ENCODE measurements at places on chromosomes 2 and 18.

DNA sequence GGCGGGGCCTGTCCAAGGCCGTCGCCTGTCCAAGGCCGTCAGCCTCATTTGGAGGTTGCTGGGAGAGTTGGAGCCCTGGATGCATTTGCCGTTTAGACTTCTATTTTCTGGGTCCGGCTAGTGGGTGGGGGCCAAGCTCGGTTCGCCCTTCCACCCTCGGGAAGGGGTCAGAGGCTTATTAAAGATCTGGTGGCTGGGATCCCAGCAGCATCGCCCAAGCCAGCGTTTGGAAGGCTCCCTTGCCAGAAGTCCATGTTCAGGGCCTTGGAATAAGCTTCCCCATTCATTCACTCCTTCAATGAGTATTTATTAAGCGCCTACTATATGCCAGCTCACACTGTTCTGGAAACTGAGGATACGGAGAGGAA lies 516 bp upstream of the DOCK10 start:
- no peak for DNase-seq

DNA sequence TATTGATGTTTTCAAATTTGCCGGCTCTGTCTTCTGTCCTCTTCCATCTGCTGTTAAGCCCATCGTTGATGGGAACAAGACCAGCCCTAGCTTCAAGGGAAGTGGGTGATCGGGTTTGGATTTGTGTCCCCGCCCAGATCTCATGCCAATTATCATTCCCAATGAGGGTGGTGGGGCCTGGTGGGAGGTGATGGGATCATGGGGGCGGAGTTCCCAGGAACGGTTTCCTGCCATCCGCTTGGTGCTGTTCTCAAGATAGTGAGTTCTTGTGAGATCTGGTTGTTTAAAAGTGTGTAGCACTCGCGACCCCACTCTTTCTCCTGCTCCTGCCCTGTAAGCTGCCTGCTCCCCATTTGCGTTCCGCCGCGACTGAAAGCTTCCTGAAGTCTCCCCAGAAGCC lies 9.5 kb downstream of the ASB18 start:
- no peak for DNase-seq

DNA sequence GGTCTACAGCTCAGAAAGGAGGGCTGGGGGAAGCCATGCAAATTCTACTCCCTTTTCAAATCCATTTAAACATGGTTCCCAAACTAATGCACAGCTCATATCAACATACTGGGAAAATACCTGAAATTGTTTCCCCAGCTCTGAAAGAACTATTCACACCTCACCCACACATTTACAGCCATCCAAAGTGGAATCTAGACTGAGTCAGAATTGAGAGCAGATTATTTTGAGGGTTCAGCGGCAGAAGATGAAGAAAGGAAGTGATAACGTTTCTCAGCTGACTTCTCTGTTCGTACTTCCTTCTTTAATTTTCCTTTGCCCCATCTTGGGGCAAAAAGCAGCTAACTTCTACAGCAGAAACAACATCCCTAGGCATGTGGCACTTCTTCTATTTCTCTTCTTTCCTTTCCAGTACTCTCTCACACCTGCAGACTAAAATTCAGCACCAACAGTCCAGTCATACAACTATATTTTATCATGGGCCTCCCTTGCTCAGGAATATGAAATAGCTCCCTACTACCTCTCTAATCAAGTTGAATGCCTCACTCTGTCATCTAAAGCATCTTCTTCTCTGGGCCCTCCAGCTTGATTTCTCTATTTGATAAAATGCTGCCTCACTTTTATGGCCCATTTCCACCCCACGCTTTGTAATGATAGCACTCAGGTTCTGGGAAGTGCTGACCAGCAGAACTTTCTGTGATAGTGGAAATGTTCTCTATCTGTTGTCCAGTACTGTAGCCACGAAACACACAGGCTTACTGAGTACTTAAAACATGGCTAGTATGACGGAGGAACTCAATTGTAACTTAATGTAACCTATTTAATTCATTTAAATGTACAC lies 35.9 kb downstream of the ARHGAP25 start:
- DNase-seq = no peak

- DNase-seq = no peak
Observed at GRCh38 chr2:43065871-43066270, 160.5 kb downstream of the ZFP36L2 start.

GRCh38 chr2:177296040-177296439 lies 31.5 kb upstream of the NFE2L2 start:
- DNase-seq = no peak

GRCh38 chr18:48634491-48634890 lies 95.7 kb downstream of the CTIF start:
- DNase-seq = no peak

DNA sequence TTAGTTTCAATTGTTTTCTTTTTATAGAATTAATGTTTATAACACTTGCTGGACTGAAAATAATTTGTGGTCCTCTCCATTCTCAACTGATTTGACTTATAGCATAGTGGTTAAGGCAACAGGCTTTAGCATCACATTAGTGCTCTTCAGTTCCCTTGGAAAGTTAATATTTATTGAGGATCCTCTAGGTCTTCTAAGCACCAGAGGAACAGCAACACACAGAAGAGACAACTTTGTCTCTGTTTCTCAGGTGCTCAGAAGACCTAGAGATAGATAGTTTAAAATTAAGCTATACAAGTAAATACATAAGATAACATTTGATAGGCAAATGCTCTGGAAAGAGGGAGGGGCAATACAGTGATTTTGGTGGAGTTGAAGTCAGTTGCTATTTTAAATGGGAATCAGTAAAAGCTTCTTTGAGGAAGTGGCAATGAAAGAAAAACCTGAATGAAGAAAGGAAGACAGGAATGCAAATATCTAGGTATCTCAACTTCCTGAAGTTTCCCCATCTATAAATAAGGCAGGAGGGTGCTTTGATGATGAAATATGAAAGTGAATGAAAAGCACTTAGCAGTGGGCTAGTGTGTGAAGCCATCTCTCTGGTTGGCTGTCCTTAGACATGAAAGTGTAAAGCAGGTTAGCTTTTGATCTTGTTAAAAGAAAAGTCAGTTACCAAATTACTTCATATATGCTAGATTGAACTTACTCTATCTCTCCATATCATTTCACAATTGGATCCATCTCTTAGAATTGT lies 7.9 kb downstream of the NEUROD1 start:
- DNase-seq = no peak

DNA sequence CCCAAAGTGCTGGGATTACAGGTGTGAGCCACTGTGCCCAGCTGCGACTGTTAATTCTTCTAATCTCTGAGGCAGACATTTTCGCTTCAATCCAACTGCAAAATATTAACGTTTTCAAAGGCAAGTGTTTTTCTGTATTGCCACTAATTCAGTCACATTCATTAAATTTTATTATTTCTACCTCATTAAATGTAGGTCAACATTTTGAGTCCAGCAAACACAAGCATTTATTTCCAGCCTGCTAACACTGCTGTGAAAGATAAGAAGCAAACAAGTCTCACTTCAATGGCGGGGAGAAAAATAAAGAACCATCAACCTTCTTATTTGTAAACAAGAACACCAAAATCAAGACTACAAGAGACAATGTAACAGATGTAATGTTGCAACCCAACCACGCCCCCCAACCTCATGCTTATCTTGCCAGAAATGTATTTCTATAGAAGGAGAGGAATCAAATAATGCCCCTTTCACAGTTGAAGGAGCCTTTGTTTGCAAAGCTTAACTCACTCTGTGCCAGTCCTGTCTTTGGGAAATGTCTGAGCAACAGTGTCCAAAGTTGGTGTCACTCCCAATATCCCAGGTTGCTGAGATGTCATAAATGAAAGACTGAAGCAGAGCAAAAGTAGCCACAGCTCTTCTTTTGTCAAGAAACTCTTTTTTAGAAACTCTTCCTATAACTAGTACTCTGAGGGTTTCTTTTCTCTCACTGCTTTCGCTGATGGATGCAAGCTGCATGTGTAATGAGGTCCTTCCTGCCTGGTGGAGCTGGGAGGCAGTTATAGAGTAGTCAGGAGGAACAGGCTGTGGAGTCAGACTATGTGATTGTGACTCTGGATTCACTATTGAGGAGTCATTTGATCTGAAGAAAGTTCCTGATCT lies 8.6 kb downstream of the DOCK10 start:
- no peak for DNase-seq

- DNase-seq = no peak
Observed at GRCh38 chr2:164560181-164560792, 61.0 kb downstream of the GRB14 start.

GRCh38 chr2:231418820-231419640 lies 23.5 kb downstream of the B3GNT7 start:
- DNase-seq = no peak

DNA sequence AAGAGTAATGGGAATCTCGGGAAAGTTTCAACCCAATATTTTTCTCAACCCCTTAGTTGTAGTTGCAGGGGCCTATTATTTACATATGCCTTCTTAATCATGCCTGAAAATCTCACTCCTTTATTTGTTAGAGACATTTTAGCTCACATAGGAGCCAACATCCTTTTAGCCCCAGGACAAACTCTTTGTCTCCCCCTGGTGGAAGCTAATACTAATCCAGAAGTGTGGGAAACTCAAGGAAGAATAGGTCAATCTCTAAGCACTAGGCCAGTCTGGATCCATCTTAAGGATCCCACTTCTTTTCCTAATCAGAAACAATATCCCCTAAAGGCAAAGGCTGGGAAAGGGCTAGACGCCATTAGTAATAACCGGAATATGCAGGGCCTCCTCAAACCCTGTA lies 550.9 kb upstream of the PKDCC start:
- no peak for DNase-seq

- no peak for DNase-seq
Observed at GRCh38 chr2:48515513-48515985, 14.4 kb upstream of the STON1 start.

- DNase-seq = no peak
Observed at GRCh38 chr2:73142937-73143336, 30.2 kb upstream of the RAB11FIP5 start.

DNA sequence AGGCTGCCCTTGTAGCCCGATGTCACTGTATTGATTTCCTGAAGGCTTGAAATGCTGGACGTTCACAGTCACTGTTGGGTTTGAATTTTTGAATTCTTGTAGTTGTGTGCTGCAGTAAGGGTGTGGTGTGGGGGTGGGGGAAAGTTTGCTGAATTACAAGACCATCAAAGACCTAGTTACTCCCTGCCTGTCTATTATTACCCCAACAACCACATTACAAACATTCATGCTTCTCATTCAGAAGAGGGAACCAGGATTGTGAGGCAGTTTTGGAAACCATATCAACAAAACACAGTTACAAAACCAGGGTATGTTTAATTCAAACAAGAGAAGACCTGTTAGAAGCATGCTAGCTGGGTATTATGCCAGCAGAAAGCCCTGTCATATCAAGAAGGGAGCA lies 85.8 kb downstream of the CLHC1 start:
- DNase-seq = no peak

DNA sequence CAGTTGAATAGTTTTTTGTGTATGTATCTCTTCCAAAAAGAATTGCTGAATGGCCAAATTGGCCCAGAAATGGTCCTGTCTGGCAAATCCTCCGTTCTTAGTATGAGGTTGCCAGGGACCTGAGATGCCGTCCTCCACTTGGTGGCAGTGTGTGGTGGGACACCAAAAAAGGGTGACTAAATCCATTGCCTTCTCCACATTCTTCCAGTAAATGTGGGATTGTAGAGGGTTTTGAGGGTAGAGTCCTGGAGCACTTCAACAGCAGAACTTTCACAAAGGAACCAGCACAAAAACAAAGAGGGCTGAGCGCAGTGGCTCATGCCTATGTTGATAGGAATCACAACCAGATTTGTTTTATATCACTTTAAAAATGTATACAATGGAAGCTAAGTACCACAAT lies 199.9 kb downstream of the BCL2 start:
- DNase-seq = no peak

- DNase-seq = no peak
Observed at GRCh38 chr2:206876216-206876860, 63.0 kb upstream of the CPO start.

DNA sequence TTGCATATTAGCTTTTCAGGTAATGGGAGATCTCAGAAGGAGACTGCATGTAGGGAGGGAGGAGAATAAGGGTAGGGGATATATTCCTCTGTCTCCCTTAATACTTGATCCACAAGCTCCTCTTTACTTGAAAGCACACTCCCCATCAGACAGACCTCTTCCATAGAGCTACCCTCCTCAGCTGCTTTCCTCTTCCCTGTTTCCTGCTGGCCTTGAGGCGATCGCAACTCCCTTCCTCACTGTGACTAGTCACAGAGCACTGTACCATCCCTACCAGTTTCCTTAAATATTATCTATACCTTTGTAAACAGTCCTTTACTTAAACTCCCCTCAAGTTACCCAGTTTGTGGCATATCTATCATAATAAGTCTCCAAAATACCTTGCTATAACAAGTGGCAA lies 10.9 kb downstream of the ROCK1 start:
- DNase-seq = no peak

GRCh38 chr2:83613178-83613577 lies 845.9 kb downstream of the SUCLG1 start:
- no peak for DNase-seq

DNA sequence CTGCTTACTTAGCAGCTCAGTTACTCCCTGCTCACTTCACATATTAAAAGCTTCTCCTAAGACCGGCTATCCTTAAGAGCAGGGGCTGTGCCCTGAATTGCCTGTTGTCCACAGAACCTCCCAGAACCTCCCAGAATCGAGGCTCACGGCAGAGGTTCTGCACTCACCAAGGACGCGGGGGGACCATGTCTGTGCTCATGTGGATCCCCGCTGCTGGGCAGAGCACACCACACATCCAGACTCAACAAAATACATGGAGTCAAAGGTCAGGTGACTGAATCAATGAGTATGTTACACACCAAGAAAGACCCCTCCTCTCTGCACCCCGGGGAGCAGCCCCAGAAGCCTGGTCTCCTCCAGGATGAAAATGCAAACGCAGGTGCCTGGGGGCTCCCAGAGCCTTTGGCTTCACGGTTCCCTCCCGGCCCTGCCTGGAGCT lies 149.0 kb downstream of the MBP start:
- no peak for DNase-seq

GRCh38 chr2:236662231-236663185 lies 92.9 kb downstream of the ACKR3 start:
- DNase-seq = no peak

DNA sequence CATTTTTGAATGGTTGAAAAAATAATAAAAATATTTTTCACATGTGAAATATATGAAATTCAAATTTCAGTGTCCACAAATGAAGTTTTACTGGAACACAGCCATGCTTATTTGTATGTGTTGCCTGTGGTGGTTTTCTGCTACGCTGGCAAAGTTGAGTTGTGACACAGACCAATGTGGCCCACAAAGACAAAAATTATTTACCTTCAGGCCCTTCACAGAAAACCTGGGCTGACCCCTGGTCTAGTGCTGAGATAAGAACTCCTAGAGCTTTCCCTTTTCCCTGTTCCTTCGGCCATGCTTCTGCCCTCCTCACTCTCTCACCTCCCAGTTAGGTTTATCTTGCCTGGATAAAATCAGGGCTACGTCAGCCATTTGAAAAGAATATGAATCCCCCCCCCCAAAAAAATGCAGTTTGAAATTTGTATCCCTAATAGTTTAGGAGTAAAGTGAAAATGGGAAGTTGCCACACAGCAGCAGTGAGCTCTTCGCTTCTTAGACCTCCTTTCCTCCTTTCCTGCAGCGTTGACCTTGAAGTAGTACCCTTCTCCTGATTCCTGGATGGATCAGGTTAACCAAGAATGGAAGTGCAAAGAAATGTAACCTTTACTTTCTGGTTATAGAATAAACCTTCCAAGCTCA lies 91.0 kb downstream of the LIMS1 start:
- no peak for DNase-seq

Measured in stimulated activated CD8-positive, alpha-beta memory T cell treated with anti-CD3 and anti-CD28 coated beads, Interleukin-12 subunit alpha, Interleukin-12 subunit beta, amount 100 ng/mL, for 1 hour (primary cell).